ENCODE measurements at places on chromosomes 2 and 18.

GRCh38 chr2:179449010-179449409 is 184.4 kb upstream of the SESTD1 start:
- no peak for DNase-seq

GRCh38 chr18:51051105-51051712 is 21.2 kb downstream of the SMAD4 start:
- DNase-seq: peak; percentile 90

- DNase-seq: no peak
Measured at GRCh38 chr2:13876491-13877037, 756.0 kb upstream of the LRATD1 start.

DNA sequence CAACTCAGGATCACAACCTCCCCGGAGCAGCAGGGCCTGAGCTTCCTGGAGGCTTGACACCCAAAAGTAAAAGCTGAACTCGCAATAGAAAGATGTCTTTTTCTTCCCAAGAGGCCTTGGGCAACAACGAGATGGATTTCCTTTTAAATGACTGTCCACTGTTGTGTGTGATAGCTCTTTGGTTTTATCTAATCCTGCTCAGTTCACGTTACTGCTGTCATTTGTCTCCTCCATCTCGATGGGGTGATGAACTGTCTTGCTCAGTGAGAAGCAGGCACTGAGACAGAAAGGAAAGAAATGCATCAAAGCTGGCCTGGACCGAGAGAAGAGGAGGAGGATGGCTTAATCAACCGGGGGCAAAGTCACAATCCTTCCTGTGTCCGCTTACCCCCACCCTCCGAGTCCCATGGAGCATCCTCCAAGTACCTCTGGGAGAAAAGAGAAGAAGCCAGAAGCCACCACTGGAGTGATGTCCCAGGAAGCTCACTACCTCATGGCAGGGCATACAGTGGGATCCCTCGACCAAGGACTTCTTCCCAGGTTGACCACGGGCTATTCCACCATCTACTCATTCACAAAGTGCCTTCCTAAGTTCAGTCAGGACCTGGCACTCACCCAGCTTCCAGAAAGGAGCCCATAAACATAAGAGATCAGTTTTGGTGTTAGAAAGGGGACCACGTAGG is 68.5 kb downstream of the GALNT14 start:
- DNase-seq: no peak

DNA sequence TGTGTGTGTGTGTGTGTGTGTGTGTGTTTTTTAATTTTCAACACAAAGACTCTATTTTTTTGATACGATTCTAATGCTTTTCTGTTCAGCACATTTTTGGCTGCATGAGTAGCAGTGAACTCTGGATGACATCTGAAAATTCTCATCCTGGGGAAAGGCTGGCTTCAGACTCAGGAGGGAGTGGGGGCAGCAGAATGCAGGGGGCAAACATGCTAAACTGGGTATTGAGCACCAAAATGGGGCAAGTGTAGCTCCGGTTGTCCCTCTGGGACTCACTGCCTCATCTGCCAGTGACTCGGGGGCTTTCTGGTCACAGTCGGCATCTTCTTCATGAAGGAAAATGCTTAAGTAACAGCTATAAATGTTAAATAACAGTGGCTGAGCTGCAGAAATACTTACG is 116.8 kb upstream of the PID1 start:
- no peak for DNase-seq

DNA sequence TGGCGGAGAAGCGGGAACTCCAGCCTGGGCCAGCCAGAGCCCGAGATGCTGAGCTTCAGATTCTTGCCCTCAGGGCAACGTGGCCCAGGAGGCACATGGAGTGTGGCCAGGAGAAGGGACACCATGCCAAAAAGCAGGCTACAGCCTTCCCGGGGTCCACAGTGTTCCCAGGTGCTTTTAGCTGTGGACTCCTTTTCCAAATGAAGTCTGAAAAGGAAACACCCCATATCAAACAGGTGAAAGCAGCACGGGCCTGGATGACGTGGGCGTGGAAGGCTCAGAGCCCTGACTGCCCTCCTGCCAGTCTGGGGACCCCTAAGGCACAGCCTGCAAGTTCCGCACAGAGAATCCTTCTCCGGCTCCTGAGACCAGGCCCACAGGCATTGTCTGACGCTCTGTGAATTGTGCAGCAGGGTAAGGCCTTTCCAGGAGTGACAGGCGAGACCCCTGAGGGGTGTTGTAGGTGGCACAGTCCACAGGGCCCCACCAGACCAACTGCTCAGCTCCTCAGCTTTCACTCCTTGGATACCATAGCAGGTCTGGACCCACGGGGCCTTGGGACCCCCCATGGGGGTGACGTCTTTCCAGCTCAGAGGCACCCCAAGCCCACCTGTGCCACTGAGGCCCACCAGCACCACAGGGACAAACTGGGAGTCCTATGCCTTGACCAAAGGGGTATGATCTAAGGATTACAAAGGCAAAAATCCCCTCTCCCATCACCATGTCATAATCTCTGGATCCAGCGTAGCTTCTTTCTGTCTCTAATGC is 69.6 kb upstream of the RAB6C start:
- no peak for DNase-seq

DNA sequence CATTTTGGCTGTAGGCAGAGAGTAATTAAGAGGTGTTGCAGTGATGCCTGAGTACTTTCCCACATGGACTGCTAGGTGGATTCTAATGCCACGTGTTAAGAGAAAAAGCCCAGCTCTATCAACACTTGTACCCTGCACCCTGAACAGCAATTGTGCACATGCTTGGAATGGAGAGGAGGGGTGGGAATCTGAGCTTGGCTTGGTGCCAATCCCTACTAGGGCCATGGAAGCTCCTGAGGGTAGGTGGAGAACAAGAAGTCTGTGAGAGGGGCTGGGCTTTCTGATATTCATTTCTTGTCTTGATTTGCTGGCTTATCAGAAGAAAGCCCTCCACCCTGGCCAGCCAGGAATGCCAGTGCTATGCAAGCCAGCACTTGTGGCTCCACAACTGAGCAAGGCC is 292.2 kb downstream of the KCNS3 start:
- no peak for DNase-seq

GRCh38 chr18:12990123-12990475 is 1.1 kb upstream of the CEP192 start:
- no peak for DNase-seq

- DNase-seq: no peak
Measured at GRCh38 chr2:69499966-69500365, 62.7 kb upstream of the NFU1 start.

GRCh38 chr2:175852879-175853615 is 149.0 kb downstream of the LNPK start:
- DNase-seq: peak; percentile 77

GRCh38 chr2:54866868-54867267 is 143.4 kb downstream of the EML6 start:
- no peak for DNase-seq

GRCh38 chr2:30144260-30144659 is 2.5 kb upstream of the YPEL5 start:
- no peak for DNase-seq

- DNase-seq: no peak
Measured at GRCh38 chr2:188119112-188119838, 172.4 kb upstream of the GULP1 start.

DNA sequence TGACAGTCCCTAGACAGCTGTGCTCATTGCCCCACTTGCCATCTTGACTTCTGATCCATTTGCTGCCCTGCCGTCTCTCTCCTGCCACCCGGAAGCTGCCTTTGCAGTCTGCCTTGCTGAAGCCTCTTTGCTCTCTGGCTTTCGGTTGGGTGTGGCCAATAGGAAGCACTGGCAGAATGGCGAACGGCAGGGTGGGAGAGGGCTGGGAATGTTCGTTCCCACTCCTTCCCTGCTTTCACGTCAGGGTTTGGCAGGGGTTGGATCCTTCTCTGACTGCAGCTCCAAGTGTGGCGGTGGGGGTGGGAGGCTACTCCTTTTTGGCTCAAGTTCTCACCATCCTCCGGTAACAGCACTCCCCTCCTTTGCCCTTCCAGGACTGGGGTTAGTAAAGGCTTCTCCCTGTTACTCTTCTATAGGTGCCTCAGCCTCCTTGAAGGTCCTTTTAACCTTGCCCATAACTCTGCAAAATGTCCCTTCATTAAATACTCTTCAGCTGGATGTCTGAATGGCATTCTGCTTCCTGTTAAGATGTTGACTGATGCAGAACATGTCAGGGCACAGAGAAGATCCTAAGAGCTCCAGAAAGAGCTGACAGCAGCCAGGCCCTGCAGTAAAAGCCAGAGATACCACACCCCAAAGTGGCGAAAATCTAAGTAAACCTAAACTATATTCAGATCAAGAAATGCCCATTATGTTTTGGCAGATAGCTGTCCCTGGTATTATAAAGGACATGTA is 299.7 kb downstream of the CDCA7 start:
- DNase-seq: peak; percentile 20

DNA sequence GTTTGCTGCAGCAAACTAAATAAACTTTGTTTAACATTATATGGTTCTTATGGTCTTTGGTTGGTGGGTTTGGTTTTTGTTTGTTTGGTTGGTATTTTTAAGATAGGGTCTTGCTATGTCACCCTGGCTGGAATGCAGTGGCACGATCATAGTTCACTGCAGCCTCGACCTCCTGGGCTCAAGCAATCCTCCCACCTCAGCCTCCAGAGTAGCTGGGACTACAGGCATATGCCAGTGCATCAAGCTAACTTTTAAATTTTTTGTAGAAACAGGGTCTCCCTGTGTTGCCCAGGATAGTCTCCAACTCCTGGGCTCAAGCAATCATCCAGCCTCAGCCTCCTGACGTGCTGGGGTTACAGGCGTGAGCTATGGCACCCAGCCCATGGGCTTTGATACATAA is 7.1 kb upstream of the RPRD1A start:
- DNase-seq: no peak

GRCh38 chr18:34742891-34743341 is 32.8 kb downstream of the DTNA start:
- no peak for DNase-seq

DNA sequence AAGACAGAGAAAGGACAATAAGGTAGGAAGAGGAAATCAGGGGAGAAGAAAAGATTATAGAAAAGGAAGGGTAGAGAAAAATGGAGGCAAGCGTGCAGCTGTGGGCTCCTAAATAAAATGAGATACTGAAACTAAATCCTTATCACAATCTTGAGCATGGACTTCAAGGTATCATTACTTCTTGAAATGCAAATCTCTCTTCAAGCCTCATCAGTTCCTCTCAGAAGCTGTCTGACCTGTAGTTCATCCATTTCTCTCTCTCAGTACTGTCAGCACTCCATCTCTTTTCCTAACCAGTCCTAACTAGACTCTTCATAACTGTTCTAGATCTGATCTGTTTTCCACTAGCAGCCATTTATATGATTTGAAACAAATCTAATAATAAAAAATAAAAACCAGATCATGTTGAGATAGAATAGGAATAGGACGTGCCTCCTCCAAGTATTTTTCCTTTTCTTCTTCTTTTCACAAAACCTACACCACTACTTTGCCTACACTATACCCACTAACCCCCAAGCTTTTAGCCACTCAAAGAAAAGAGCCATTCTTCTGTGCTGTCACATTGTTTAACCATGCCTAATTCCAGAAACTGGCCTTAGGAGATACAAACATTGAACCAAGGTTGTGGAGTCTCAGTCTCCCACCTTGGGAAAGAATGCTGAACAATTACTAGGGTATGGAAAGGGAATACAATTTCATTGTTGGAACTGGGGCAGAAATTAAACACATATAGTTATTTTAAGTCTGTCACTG is 21.1 kb downstream of the BABAM2 start:
- DNase-seq: no peak

- no peak for DNase-seq
Measured at GRCh38 chr2:233203060-233203459, 48.4 kb upstream of the ATG16L1 start.

DNA sequence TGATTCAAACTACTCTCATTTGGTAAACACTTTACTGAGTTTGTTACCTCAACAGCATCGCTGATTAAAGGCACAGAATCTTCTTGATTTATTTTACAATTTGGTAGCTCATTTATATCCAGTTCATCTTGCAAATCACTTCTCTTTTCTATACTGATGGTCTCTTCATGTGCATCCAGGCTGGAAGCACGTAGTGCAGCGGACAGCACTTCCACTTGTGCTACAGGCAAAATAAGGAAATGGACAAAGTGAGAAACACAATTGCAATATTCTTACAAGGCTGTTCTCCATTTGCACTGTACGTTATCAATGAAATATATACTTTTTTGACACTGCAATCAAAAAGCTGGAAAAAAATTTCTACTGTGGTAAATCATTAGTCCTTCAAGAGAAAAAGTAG is 51.0 kb downstream of the PPP4R1 start:
- no peak for DNase-seq

DNA sequence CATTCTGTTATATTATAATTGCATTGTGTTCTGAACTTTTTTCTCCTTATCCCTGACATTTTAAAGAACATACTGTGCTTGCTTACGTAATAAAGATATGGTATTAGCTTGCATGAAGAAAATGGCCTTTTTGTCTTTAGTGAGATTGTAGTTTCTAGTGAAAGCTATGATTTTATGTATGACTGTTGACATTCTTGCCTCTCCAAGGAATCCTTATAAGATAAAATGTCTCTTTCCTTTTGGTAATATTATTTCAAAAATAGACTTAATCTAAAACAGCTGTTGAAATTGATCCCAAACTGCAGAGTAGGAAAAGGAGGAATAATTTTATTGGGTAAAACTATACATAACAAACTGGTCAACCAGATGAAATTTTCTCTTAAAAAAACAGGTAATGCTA is 40.8 kb upstream of the CCDC102B start:
- no peak for DNase-seq

DNA sequence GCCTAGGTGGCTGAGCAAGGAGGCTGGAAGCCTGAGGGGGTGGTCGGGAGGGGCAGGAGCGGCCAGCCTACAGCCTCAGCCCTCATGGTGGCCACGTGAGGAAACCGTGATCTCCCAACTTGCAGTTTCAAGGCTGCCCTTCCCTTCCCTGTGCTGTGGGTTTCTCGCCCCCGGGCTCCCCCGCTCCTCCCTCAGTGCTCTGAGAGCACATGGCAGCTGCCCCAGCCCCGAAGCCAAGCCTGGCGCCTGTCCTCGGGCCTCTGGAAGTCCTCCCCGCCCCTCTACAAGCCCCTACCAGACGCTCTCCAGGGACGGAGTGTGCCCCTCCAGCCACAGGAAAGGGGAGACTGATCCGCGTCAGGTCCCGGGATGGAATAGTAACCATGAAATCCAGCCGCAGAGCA is 586 bp upstream of the ANKRD23 start:
- DNase-seq: no peak

- no peak for DNase-seq
Measured at GRCh38 chr2:16206191-16206944, 266.0 kb downstream of the MYCN start.

DNA sequence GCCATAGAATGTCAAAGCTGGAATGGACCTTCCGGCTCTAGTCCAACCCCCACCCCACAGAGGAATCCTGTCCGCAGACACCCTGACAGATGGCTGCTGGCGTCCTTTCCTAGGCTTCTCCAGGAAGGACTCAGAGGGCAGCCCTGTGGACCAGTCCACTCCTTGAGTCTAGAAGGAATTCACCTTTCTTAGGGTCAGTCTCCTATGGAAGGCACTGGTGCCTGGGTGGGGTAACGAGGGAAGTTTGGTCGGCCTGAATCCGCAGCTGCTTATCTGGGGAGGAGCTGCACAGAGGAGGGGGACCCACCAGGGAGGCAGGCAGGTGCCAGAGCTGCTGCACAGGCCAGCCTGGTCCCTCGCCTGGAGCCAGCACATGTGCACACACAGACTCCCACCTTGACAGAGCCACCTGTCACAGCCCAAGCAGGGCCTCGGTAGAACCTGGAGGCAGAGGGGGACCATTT is 2.5 kb downstream of the DNMT3A start:
- DNase-seq: no peak

Data from GM23338 (cell line).